ENCODE measurements at places on chromosomes 12 and 14. TPM values are rescaled to one million over a fixed set of nuclear protein-coding genes. Genes with fewer than 3 reads are reported as not detected.

DNA sequence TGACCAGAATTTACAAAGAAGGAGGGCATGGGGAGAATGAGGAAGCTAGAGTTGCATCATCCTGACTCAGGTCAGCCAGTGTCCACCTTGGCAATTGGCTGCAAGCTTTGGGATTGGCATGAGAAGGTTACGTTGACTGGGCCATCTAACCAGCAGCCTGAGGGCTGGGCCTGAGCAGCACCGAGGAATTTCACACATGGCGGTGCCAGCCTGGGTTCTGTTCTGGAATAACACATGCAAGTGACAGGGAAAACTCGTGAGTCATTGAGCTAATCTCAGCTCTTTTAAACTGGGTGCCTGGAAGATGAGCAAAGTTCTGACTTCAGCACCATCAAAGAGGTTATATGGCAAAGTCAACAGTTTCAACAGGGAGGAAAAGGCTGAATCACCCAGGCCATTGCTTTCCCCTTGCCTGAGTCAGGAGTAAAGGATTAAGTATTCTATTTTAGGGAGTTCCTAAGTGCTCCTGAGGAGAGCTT lies 543.2 kb upstream of the TBX3 start:
- peak; percentile 43 for DNase-seq

- DNase-seq, result peak; percentile 72
These were observed 46.6 kb upstream of the BICDL1 start for GRCh38 chr12:119942386-119942785.

DNA sequence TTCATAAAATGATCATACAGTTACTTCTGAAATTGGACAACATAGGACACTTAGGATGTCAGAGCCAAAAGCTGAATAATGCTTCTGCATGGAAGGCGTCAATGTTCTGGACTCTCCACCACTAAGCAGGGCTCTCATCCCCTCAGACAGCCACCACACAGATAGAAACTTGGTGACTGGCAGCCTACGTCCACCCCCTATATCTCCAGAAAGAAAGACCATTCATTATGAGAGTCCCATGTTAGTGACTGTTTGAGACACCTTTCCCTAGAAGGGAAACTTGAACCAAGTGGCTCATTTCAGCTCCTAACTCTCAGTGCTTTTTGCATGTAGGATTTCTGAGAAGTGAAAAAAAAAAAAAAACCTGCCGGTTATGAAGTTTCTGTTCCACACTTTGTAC lies 251.0 kb upstream of the FKBP4 start:
- DNase-seq, result no peak

DNA sequence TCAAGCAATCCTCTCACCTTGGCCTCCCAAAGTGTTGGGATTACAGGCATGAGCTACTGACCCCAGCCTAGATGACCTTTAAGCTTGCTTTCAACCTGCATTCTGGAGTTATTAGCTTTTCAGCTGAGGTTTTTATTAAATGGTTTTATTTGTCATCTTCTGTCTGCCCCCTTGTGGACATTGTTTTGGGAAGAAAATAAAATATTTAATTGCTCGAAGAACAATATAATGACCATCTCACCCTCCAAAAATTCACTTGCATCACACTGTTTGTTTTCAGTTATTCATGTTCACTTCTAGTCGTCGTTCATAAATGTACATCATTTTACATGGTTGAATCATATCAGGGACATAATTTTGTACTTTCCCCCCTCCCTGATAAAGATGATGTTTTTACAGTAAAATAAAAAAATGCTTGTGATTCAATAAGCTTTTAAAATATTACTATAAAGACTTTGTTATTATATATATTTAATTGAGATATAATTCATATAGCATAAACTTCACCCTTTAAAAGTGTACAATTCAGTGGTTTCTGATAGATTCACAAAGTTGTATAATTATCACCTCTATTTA lies 10.1 kb upstream of the SPATS2 start:
- peak; percentile 57 for DNase-seq

- DNase-seq, result no peak
These were observed 178.8 kb downstream of the KTN1 start for GRCh38 chr14:55758796-55759195.

TAS2R43 gene
- total RNA-seq, result 0.48 TPM

GRCh38 chr14:43548368-43548767 lies 958.7 kb downstream of the FSCB start:
- DNase-seq, result no peak

GRCh38 chr12:100733817-100734593 lies 60.6 kb upstream of the ANO4 start:
- DNase-seq, result peak; percentile 64

KRT74 gene
- total RNA-seq, result not detected

PFKM gene
- total RNA-seq, result 134 TPM

ACYP1 gene
- 11.1 TPM for total RNA-seq

DNA sequence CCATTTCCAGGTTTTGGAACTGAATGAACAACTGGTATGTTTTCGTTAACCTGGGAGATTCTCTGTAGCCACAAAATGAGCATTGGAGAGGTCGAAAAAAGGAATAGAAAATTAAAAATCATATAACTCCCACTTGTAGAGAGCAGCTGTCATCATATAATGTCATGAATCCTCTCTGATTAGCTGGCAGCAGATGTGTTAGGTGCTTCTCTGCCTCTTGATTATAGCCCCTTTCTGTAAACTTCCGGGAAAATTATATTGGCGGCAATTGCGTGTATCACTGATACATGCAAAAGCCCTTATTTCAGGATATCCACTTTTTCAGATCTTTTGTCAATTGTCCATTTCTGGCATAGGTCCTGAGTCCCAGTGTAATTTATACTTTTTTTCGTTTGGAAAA lies 31.7 kb downstream of the FGD4 start:
- no peak for DNase-seq

KLRB1 gene
- total RNA-seq, result not detected

DNA sequence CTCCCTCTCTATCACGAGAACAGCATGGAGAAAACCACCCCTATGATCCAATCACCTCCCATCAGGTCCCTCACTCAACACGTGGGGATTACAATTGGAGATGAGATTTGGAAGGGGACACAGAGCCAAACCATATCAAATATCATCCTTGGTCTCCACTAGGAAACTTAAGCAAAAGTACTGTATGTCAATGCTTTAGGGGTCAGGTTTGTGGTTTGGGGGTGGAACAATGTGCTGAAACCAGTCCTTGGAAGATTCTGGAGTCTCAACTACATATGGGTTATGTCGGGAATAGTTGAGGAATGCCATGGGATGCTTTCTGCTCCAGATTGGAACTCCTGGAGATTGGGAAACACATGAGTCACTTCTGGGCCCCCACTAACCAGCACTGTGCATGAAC lies 48.3 kb upstream of the CCDC63 start:
- no peak for DNase-seq

GRCh38 chr12:50640321-50640939 lies 123.5 kb upstream of the ATF1 start:
- DNase-seq, result peak; percentile 35

- DNase-seq, result no peak
These were observed 77.5 kb upstream of the KRAS start for GRCh38 chr12:25328072-25328712.

PPP1R36 gene
- 0.35 TPM for total RNA-seq

DNA sequence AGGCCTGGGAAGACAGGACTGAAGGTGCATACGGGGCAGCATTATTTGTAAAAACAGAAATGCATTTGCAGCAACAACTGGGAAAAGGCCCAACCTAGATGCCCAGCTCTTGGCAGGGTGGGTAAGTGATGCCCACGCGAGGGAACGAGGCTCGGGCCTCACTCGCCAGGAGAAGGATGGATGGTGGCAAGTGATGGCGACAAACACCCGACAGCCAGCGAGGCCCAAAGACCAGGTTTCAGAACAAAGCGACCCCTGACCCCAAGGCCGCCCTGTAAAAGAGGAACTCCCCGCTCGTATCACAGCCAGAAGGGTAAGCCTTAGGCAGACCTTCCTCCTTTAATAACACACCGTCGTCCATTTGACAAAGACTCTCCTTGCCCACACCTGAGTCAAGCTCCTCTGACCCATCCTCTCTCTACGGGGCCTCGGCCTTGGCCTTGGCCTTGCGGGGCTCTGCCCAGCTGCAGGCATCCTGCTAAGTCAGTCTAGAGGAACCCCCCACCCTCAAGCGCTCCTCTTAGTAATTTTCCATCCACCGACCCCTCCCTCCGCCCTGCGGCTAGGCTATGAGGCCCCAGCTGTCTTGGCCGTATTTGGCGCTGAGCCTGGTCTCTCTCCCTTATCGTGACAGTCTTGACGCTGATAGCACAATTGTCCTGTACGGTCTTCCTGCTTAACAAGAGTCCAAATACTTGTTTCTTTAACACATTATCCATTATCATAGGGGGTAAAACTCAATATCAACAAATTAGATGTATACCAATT lies 80.2 kb downstream of the NCOR2 start:
- DNase-seq, result peak; percentile 68

- peak; percentile 61 for DNase-seq
These were observed 50.5 kb downstream of the TRAF3 start for GRCh38 chr14:102827716-102828115.

GRCh38 chr12:109253913-109254544 lies 55.1 kb downstream of the FOXN4 start:
- DNase-seq, result no peak

GRCh38 chr14:41607304-41607775 lies 664 bp downstream of the LRFN5 start:
- DNase-seq, result no peak

GRCh38 chr12:62258941-62259630 lies 1.1 kb upstream of the USP15 start:
- DNase-seq, result no peak

GRCh38 chr12:50188875-50189575 lies 21.9 kb upstream of the CERS5 start:
- no peak for DNase-seq

GUCY2C gene
- total RNA-seq, result not detected

- no peak for DNase-seq
These were observed 4.2 kb downstream of the DENND5B start for GRCh38 chr12:31586728-31587127.

- no peak for DNase-seq
These were observed 5.9 kb downstream of the FOXA1 start for GRCh38 chr14:37588956-37589714.

DNA sequence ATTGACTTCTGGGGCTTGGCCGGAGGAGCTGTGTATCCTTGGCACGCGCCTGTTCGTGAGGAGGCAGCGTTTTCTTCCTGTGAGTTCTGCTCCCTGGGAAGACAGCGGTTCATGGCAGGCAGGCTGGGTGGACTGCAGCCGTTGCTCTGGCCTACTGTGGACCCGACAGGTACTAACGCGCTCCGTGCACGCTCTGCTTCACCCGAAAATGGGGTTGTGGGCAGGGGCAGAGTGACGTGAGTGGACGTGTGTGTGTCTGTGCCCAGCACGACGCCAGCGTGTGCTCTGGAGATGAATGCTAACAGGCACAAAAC lies 179.1 kb downstream of the KIF26A start:
- no peak for DNase-seq

INSM2 gene
- total RNA-seq, result not detected

DNA sequence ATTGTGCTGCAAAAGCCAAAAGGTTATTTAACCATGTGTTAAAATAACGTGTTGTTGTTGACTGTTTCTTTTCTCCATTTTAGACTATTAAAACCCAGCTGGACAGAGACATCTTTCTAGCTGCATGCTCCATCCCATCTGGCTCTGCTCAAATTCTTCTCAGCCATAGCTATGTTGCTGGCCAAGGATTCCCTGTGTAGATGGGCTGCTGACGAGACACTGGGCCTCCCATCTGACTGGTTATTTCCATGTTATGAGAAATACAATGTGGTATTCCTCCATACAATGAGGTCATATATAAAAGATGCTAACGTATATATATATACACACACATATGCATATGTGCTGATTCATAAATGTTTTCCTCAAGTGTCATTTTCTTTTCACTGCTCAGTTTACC lies 30.1 kb downstream of the MED13L start:
- DNase-seq, result no peak

DNA sequence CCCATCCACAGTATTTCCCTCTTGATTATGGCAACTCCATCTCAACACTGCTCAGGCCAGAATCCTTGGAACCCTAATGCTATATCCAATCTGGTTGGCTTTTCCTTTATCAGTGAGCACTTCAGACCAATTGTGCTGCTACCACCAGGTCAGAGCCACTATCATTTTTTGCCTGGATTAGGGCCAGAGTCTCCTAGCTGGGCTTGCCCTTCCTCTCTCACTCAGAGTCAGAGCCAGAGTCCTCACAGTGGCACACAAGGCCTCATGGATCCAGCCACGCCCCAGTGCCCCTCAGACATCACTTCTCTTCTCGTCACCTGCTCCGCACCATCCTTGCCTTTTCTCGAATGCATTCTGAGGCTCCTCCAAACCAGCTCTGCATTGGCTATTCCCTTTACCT lies 211.1 kb downstream of the ANO6 start:
- no peak for DNase-seq

GRCh38 chr14:98290596-98290995 lies 981.4 kb downstream of the BCL11B start:
- DNase-seq, result no peak

- no peak for DNase-seq
These were observed 42.0 kb downstream of the CKB start for GRCh38 chr14:103480595-103480994.

GRCh38 chr14:64778104-64778754 lies 74.0 kb downstream of the PLEKHG3 start:
- peak; percentile 45 for DNase-seq

DNA sequence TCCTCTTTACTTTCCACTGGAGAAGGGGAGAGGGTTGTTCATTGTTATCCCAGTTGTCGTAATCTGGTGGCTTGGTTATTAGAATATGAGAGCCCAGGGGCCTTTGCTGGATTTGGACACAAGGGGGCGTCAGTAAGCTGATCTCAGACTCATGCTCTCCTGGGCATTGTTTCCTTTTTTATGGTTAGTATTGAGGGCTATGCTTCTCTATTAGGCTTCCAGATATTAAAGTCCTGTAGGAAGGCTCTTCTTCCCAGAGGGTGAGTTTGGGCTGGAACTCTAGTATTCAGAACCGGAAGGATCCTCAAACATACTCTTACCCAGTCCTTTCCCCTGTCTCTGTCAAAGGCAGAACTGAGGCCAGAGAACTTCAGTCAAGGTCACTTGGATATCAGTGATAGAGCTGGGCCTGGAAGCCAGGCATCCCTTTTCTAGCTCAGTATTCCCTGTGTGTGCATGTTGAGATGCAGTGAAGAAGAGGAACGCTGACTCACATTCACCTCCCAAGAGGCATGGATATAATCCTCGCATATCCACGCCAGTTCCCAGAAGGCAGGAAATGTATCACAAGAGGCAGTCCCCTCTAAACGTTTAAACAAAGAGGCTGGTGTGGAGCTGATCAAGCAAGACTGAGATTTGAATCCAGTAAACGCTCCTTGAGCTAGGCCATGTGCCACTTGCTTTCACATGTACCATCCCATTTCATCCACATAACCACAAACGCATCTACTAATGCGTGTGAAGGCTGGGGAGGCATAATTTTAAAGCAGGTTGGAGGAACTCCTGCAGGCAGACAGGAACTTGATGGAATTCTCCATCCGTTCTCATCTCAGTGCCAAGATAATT lies 41.6 kb downstream of the UBE3B start:
- peak; percentile 81 for DNase-seq

MANSC4 gene
- total RNA-seq, result not detected

GRCh38 chr12:93166541-93167307 lies 211.0 kb upstream of the NUDT4 start:
- no peak for DNase-seq

- DNase-seq, result peak; percentile 12
These were observed 28.2 kb downstream of the SERPINA11 start for GRCh38 chr14:94424371-94424770.

PUS7L gene
- total RNA-seq, result 15.2 TPM

ATF7IP gene
- 45.9 TPM for total RNA-seq

- peak; percentile 65 for DNase-seq
These were observed 111.4 kb downstream of the EGLN3 start for GRCh38 chr14:33839193-33840076.

GRCh38 chr12:69350777-69351176 lies 2.6 kb downstream of the LYZ start:
- no peak for DNase-seq

- DNase-seq, result no peak
These were observed 7.3 kb downstream of the ANKLE2 start for GRCh38 chr12:132754160-132754932.
